COR-L47 (cell line): ENCODE measurements at places on chromosomes 5 and 9.
A peak's percentile ranks its signal among the peaks of the same experiment; 100 is the strongest.

DNA sequence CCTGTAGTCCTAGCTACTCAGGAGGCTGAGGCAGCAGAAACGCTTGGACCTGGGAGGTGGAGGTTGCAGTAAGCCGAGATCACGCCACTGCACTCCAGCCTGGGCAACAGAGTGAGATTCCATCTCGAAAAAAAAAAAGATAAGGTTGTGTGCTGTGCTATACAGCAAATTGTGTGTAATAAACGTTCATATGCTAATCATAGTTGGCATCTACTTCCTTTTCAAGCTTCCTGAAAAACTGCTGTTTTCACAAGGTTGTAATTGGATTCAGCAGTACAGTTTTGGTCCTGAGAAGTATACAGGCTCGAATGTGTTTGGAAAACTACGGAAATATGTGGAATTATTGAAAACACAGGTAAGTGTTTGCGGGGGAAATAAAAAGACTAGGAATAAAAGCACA lies 25.5 kb downstream of the OTULINL start:
- no peak for DNase-seq

DNA sequence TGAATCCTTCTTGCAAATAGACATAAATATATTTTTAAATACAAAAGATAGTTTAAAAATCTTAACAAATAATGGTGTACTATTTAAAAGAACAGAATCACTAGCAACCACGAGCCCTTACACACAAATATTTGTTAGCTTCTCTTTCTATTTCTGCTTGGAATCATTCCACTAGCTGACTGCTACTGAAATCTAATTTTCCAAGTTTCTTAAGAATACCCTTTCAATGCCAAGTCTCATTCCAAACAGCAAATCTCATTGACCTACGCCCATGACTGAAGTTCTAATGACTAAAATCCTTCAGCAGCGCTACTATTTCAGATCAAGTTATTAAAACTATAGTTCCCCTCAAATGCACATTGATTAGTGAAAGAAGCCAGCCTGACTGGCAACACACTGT lies 13.2 kb upstream of the PPP1R2B start:
- DNase-seq, result no peak

DNA sequence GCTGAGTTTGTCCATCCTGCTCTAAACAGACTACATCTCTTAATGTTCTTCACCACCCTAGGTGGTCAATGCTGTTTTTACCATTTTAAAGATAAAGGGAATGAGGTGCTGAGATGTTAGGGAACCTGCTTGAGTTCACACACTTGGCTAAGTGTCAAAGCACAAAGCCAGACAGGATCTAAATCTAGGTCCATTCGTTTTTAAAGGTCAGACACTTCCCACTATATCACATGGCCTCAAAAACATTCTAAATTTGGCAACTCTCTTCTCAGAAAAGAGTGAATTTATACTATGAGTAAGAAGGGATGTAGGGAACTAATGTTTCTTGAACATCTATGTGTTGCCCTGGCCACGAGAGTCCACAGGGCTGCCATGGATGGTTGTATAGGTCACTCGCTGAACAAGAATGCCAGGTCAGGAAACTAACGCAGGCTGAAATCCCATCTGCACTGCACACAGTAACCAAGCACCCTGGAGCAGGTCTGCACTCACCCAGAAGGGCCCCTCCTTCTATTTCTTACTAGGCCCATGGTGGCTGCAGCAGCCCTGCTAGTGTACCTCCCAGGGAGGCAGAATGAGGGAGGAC lies 213.0 kb downstream of the SPOCK1 start:
- no peak for DNase-seq

DNA sequence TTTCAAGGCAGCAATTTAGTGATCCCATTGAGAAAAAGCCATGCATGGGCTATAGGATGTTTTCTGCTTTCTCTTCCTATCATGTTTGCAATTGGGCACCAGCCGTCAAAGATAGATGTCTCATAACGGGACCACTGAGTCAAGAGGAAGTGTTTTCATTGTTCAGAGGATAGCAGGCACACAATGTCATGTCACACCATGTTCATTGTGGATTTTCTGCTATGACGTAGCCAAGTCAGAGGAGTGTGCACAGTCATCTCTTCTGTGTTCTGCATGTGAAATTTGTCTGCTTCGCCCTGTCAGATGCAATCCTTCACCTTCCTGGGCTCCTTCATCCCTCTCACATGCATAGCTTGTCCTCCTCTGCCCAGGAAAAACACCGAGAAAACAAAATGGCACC lies 106.0 kb downstream of the CD180 start:
- no peak for DNase-seq

GRCh38 chr5:53397845-53398244 lies 82.6 kb upstream of the FST start:
- DNase-seq, result no peak

DNA sequence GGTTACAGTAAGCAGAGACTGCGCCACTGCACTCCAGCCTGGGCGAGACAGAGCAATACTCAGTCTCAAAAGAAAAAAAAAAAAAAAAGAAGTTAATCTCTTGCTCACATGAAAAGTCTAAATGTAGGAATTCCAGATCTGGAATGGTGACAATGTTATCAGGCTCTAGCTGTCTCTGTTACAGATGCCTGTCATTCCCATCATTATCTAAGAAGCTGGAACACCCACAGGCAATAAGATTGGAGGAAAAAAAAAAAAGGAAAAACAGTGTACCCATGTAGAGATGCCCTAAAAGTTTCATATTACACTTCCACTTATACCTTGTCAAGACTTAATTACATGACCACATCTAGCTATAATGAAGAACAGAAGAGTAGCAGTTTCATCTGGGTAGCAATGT lies 38.2 kb downstream of the PTBP3 start:
- DNase-seq, result no peak

- no peak for DNase-seq
Measured at GRCh38 chr9:69272212-69272611, 52.8 kb upstream of the ENTREP1 start.

DNA sequence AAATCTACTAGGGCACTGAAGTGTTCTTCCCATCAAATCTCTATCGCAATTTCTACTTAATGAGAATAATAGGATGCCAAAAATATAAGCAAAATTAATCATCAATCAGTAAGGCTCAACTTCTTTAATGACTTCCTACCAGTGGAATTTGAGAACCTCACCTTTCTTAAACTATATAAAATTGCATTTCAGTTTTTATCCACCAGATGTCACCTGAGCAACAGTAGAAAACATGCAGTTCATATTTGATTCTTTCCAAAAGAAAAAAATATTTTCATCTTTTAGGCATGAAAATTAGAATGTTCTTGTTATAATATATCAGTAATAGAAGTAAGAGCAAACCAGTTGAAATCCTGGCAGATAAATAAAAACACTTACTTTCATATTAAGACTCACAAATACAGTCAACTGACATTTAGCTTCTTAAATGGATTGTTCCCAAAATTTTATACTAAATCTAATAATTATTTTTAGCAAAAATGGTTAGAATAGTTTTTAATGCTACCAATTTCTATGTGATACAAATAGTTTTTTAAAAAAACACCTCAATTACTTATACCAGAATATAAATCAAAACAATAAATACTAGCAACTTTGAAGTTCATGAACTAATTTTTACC lies 13.4 kb upstream of the CCDC112 start:
- peak; percentile 41 for DNase-seq

GRCh38 chr5:6187501-6187900 lies 190.8 kb downstream of the MED10 start:
- DNase-seq, result no peak

- no peak for DNase-seq
Measured at GRCh38 chr5:2430606-2431005, 320.9 kb downstream of the IRX2 start.

GRCh38 chr5:121500310-121500709 lies 351.4 kb upstream of the FTMT start:
- DNase-seq, result no peak

DNA sequence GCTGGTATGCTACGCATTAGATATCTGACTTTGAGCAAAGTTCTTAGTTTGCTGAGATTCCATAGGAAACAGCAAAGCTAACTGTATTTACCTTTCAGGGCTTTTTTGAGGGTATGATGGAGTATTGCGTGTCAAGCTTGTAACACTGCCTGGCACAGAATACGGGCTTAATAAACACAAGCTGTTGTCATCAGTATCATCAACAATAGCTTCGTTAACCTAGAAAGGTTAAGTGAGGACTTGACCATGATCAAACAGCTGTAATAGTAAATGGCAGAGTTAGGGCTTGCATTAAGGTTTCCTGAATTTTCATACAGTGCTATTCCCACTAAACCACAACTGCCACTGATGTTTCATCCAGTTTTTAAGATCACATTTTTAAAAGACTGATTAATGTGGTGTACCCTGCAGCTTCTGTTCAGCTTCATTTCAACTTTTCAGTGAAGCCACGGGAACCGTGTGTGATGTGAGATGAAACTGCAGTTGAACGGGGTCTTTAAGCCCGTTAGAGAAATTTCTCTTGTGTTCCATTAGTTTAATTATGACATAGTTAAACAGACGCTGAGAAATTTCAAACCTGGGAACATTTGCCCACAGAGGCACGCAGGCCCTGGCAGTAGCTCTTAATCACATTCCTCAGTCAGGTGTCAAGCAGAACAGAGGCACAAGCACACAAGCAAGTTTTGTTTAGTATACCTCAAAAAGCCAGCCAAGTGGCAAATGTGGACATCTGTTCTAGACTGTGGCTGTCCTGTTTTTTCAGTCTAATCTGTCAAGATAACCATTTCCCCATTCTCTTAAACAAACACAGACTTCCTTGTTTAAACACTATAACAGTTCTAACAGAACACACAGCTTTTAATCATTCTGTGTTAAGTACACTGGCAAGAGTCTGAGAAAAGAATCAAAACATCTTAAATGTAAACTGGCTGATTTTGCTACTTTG lies 147.1 kb downstream of the ZNF608 start:
- no peak for DNase-seq

DNA sequence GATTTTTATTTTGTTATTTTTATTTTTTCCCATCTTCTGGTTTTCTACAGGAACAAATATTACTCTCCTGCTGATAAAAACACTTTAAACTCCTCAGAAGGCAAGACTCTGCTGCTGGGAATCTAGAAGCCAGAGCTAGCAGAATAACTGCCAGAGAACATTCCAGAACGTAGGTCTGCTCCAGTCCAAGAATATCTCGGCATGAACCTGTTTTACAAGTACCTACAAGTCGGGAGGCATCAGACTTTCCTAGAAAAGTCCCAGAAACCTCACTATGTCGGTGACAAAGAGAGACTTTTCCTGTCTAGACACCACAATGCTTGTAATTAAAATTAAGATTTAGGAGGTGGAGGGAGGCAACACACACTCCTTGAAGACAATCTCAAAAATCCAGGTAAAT lies 41.4 kb downstream of the FABP6 start:
- DNase-seq, result no peak

DNA sequence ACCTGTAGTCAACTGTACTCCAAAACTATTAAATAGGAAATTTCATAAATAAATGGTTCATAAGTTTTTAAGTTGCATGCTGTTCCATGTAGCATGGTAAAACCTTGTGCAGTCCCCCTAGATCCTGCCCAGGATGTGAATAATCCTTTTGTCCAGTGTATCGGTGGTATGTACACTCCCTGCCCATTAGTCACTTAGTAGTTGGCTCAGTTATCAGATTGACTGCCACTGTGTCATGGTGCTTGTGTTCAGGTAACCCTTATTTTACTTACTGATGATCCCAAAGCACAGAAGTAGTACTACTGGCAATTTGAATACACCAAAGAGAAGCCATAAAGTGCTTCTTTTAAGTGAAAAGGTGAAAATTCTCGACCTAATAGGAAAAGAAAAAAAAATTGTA lies 134.2 kb downstream of the RNF180 start:
- no peak for DNase-seq

- no peak for DNase-seq
Measured at GRCh38 chr5:146390469-146390868, 51.8 kb downstream of the POU4F3 start.

DNA sequence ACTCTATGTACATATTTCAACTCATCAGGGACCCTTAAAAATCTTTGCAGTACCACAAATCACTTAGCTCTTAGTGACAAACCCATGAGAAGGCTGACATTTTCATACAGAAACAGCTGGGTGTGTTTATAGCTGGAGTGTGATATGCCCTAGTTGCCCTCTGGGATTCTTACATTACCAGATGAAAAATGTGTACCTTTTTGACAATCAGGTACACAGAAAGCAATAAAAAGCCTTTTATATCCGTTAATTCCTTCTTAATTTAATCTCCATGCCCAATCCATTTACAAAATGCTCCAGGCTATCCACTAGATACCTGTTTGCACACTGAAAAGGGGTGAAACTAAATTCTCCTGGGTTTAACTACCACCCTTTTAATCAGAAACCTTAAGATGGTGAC lies 222.9 kb downstream of the KIAA0825 start:
- DNase-seq, result no peak

DNA sequence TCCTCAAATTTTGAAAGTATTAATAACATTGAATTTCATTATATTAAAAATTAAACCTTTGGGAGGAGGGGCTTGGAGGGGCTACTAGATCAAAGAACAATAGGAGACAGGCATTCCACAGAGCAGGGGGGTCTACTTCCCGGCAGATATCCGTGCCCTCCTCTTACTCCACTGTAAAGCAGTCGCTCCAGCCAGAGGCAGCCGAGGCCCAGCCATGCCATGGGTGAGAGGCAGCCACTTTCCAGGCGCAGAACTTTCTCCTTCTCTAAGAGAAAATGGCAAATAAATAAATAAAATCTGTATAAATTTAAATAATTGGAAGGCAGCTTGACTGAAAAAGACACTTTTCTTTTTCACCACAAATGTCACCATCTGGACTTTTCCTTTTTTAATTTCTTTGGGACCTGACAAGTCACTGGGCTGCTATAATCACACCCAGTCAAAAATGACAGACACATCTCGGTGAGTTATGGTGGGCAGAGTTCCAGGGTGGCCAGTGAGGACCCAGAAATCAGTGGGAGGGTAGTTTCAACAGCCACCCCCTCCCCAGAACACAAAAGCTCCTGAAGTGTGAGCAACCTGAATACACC lies 302.2 kb upstream of the SMARCA2 start:
- DNase-seq, result no peak

DNA sequence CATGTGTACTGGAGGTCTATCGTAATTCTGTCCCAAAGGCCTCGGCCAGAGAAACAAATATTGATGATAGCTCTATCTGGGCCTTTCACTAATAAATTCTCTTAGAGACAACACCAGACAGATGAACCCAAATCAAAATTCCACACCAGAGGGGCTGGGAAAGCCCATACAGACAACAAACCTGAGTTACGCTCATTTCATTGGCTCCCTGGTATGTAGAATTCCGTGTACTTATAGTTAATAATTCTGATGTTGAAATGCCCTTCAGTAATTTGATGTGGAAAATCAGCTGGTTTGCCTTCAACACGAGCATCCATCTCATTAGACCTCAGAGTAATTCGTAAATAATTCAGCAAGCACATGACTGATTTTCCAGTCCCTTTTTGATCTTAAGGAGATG lies 53.2 kb downstream of the FRMD3 start:
- no peak for DNase-seq

GRCh38 chr5:9356351-9356825 lies 189.5 kb downstream of the SEMA5A start:
- no peak for DNase-seq

DNA sequence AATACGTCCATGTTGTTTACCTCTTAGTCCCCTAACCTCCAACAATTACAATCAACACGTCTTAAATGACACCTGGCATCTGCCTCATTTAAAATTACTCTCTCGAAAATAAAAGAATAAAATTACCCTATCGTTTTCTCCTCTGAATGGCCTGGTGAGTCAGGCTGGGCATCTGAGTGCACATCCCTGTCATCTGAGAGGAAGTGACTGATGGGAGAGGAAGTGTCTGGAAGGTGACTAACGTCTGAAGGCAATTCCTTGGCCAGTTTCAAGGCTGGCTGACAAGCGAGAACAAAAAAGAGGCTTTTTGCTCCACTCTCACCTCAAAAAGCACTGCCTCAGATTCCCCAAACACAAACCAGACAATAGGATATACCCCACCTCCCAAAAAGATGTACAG lies 57.7 kb downstream of the MAPKAP1 start:
- DNase-seq, result peak; percentile 44
